Thoracic aorta (tissue), 2 donors: ENCODE measurements at places on chromosomes 7 and 10.

DNA sequence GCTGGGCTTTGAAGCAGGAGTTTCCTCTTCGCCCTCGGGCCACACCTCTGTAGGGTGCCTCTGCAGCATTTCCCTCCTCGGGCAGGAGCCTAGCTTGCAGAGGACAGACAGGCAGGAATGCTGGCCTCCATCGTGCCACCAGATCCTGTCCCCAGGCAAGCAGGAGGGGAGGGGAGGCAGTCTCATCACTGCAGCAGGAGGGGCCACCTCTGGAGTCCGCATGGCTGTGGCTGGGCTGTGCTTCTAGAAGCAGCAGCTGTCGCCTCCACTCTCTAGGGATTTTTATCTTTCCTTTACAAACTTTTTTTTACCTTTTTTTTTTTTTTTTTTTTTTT, 181.4 kb downstream of the CUX1 start:
- no peak for DNase-seq
- no peak overlapping the region for H3K4me3 ChIP-seq
- no peak overlapping the region for H3K27ac ChIP-seq
- H3K27me3 ChIP-seq: no peaks in the 10 kb centered on the region
- no peaks in the 10 kb centered on the region for H3K36me3 ChIP-seq
- H3K4me1 ChIP-seq: no peaks in the 10 kb centered on the region

- H3K36me3 ChIP-seq: peaks cover 74% of the 10 kb centered on the region
- H3K27me3 ChIP-seq: no peaks in the 10 kb centered on the region
- DNase-seq: no peak
- H3K4me3 ChIP-seq: no peak overlapping the region
These were observed 11.0 kb downstream of the FLNC start for GRCh38 chr7:128841171-128841690.

GRCh38 chr10:70333268-70333667, 49.2 kb downstream of the LRRC20 start:
- no peak for DNase-seq
- no peaks in the 10 kb centered on the region for H3K27me3 ChIP-seq
- peaks cover 19% of the 10 kb centered on the region for H3K4me1 ChIP-seq

- no peaks in the 10 kb centered on the region for H3K4me1 ChIP-seq
- no peaks in the 10 kb centered on the region for H3K36me3 ChIP-seq
- H3K4me3 ChIP-seq: no peak overlapping the region
- H3K27ac ChIP-seq: no peak overlapping the region
- H3K27me3 ChIP-seq: no peaks in the 10 kb centered on the region
These were observed 112.4 kb downstream of the ADCY1 start for GRCh38 chr7:45686441-45687184.

GRCh38 chr10:71638822-71639719, 80.5 kb downstream of the C10orf105 start:
- H3K4me3 ChIP-seq: no peak overlapping the region
- no peaks in the 10 kb centered on the region for H3K27me3 ChIP-seq
- H3K36me3 ChIP-seq: no peaks in the 10 kb centered on the region
- DNase-seq: no peak
- H3K4me1 ChIP-seq: no peaks in the 10 kb centered on the region

DNA sequence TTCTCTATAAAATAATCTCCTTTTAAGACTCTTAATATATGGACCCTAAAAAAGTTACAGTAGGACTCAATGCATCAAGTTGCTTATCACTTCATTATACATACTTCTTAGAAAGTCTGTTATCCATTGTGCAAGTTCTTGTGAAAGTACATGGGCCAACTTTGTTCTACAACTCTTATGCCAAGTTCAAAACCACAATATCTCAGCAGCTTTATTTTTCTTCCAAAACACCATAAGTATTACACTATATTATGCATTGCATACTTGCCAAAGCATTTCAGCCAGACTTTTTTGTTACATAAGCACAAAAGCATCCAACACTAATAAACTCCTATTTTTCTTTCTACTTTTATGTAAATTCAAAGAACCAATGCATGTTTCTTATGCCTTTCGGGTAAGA, 94.4 kb downstream of the AHR start:
- H3K36me3 ChIP-seq: no peaks in the 10 kb centered on the region
- DNase-seq: no peak
- H3K4me1 ChIP-seq: peaks cover 11% of the 10 kb centered on the region
- H3K4me3 ChIP-seq: no peak overlapping the region
- no peak overlapping the region for H3K27ac ChIP-seq

GRCh38 chr10:15202639-15203038, 34.1 kb upstream of the NMT2 start:
- no peak overlapping the region for H3K27ac ChIP-seq
- no peak for DNase-seq
- no peaks in the 10 kb centered on the region for H3K36me3 ChIP-seq
- no peaks in the 10 kb centered on the region for H3K27me3 ChIP-seq
- H3K4me1 ChIP-seq: no peaks in the 10 kb centered on the region

DNA sequence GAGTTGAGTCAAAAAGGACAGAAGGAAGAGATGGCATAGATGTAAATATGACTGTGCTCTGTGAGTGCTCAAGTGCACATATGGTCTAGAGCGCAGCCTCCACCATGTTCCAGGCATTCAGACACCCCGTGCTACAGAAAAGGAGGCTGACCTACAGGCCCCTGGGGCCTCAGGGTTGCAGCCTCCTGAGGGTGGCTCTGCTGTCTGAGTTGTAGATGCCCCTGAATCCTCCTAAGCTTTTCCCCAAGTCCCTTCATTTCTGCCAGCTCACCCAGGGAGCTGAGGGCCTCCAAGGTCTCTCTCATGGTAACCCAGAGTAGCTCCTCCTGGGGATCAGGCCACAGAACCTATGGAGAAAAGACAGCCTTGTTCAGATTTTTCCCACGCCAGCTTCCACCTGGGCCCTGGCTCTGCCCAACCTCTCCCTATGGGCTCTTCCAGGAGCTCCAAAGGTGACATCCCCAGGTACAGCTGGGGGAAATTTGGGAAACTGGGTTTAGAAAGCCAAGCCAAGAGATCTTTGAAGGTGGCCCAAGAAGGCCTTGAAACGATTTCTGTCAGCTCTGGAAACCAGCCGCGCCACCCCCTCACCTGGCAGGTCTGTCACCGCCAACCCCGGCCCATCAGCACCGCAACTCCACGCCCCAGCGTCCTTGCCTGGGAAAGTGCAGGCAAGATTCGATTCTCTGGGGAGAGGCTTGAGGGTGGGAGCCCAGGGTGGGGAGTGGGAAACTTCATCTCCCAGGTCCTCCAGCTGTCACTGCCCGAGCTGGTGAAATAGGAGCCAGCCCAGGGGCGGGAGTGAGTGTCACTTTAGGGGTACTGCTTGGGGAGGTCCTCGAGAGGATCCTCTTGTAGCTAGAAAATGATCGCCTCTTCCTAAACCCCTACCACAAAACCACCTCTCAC, 2.4 kb downstream of the ZNF467 start:
- H3K27ac ChIP-seq: no peak overlapping the region
- no peaks in the 10 kb centered on the region for H3K36me3 ChIP-seq
- DNase-seq: no peak
- H3K27me3 ChIP-seq: no peaks in the 10 kb centered on the region

- H3K36me3 ChIP-seq: no peaks in the 10 kb centered on the region
- H3K27ac ChIP-seq: no peak overlapping the region
- H3K4me3 ChIP-seq: no peak overlapping the region
- DNase-seq: no peak
These were observed 4.2 kb downstream of the TMEM248 start for GRCh38 chr7:66925255-66925654.

DNA sequence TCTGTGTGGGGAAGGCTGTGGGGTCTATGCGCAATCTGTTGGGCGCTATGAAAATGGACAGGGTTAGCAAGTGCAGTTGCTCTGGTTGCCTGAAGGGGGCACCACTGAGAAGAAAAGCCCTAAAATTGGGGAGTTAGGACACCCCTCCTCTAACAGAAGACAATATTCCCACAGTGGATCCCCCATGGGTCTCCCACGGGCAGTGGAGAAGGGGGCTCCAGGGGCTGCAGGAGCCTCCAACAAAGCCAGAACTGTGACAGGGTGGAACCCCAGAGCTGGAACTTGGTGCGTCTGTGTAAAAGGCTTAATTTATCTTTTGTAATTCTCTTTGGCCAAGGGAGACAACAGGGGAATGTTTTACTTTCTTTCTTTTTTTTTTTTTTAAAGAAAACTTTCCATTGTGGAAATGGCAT, 12.5 kb upstream of the COL13A1 start:
- no peaks in the 10 kb centered on the region for H3K36me3 ChIP-seq
- no peaks in the 10 kb centered on the region for H3K27me3 ChIP-seq
- no peak overlapping the region for H3K4me3 ChIP-seq
- H3K27ac ChIP-seq: peak overlapping the region; percentile 73
- peaks cover 10% of the 10 kb centered on the region for H3K4me1 ChIP-seq

DNA sequence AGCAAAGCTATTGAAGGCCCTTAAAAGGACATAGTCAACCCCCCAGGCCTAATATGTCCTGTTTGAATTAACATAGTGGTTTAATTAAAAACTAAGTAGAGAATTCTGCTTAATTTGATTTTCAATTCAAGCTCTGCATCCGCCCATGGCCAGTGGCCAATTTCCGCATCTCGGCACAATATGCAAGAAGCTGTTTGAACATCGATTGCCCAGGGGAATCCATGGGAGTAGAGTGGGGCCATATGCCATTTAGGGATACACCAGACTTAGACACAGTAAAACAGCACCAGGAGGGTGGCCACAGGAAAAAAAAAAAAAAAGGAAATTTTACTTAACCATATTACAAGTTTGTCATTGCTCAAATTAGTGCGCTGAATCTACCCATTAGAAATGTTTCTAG, 100.4 kb downstream of the LMBR1 start:
- peaks cover 3% of the 10 kb centered on the region for H3K36me3 ChIP-seq
- H3K27me3 ChIP-seq: no peaks in the 10 kb centered on the region
- no peak overlapping the region for H3K27ac ChIP-seq

DNA sequence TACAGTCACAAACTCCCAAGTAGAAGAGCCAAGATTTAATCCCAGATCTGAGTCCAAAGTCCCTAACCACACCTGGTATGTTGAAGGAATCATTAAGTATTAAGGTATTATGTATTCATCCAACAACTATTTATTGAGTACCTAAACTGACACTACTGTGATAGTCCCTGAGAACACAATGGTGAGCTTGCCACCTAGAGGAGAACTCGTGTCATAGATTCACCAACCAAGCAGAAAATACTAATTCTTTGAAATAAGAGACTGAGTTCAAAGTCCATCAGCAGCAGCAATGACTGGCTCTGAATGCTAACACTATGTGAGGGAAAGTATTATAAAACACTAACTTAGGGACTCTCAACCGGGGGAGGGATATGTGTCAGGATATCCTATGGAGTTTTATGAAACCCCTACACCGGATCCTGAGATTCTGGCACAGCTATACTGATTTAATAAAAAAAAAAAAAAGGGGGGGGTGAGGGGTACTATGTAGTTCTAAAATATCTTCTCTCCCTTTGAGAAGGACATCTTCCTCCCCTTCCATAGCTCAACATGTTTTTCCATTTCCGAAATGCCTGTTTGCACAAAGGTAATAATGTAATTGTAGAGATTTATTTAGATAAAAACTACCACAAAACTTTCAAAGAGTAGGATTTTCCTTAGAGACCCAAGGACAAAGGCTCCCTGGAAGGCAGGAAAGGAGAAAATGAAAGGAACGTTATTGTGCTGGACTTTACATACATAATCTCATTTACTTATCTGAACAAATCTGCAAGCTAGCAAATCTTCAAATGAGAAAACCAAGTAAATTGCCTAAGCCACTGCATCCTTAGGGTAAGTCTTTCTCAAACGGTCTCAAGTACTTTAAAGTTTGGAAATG, 1.6 kb downstream of the NCOA4 start:
- no peak for DNase-seq
- no peaks in the 10 kb centered on the region for H3K36me3 ChIP-seq
- peak overlapping the region; percentile 97 for H3K4me3 ChIP-seq
- H3K4me1 ChIP-seq: peaks cover 27% of the 10 kb centered on the region
- H3K27ac ChIP-seq: no peak overlapping the region
- H3K27me3 ChIP-seq: no peaks in the 10 kb centered on the region

DNA sequence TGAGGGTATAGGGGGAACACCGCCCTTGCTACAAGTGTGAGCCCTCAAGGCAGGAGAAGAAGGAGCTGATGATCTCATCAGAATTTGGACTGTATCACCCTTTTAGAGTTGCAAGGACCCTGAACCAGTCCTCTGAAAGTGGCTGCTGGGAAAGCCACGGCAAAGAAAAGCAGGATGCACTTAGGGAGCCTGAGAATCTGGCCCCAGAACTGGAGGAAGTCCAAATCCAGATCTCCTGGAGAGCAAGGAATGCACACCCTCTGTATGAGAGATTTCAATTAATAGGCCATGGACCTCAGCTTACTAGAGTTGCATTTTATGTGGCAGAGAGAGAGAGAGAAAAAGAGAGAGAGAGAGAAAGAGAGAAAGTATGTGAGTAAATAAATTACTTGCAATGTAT, 662.9 kb downstream of the CCSER2 start:
- no peak overlapping the region for H3K4me3 ChIP-seq
- H3K27ac ChIP-seq: no peak overlapping the region
- H3K27me3 ChIP-seq: no peaks in the 10 kb centered on the region
- H3K4me1 ChIP-seq: no peaks in the 10 kb centered on the region
- DNase-seq: no peak

GRCh38 chr7:26965724-26966123, 101.3 kb upstream of the SKAP2 start:
- DNase-seq: no peak
- no peak overlapping the region for H3K4me3 ChIP-seq
- H3K4me1 ChIP-seq: no peaks in the 10 kb centered on the region
- H3K36me3 ChIP-seq: no peaks in the 10 kb centered on the region

- no peak overlapping the region for H3K27ac ChIP-seq
- no peak overlapping the region for H3K4me3 ChIP-seq
- DNase-seq: no peak
- no peaks in the 10 kb centered on the region for H3K36me3 ChIP-seq
- H3K27me3 ChIP-seq: no peaks in the 10 kb centered on the region
- H3K4me1 ChIP-seq: no peaks in the 10 kb centered on the region
These were observed 61.6 kb upstream of the WDR11 start for GRCh38 chr10:120789303-120790203.

- no peak overlapping the region for H3K27ac ChIP-seq
- DNase-seq: no peak
- no peaks in the 10 kb centered on the region for H3K36me3 ChIP-seq
- H3K27me3 ChIP-seq: no peaks in the 10 kb centered on the region
- no peak overlapping the region for H3K4me3 ChIP-seq
These were observed 14.0 kb upstream of the IL6 start for GRCh38 chr7:22712999-22713398.

- peaks cover 11% of the 10 kb centered on the region for H3K4me1 ChIP-seq
- no peak overlapping the region for H3K27ac ChIP-seq
- DNase-seq: no peak
- no peaks in the 10 kb centered on the region for H3K36me3 ChIP-seq
- H3K4me3 ChIP-seq: no peak overlapping the region
These were observed 92.8 kb upstream of the TMEM168 start for GRCh38 chr7:112882991-112883390.

DNA sequence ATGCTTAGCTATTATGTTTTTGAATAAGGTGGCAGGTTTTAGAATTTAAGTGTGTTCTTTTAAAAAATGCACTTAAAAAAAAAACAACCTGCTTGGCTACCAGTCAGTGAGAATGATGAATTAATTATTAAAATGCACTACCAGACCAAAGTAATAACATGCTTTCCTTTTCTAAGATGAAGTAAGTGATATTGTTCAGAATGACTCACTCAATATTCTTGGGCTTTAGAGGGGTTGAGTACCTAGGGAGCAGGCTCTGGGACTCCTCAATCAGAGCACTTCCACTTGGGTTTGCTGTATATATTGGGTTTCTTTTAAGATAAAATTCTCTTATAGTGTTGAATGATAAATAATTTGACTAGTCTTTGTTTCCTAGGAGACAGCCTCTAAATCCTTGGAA, 8.6 kb downstream of the STAM start:
- no peaks in the 10 kb centered on the region for H3K27me3 ChIP-seq
- no peaks in the 10 kb centered on the region for H3K36me3 ChIP-seq
- no peak overlapping the region for H3K27ac ChIP-seq
- H3K4me1 ChIP-seq: peaks cover 62% of the 10 kb centered on the region
- no peak overlapping the region for H3K4me3 ChIP-seq

- no peak overlapping the region for H3K27ac ChIP-seq
- no peak for DNase-seq
- peaks cover 17% of the 10 kb centered on the region for H3K4me1 ChIP-seq
- no peaks in the 10 kb centered on the region for H3K27me3 ChIP-seq
- peaks cover 11% of the 10 kb centered on the region for H3K36me3 ChIP-seq
These were observed 190.1 kb downstream of the PRPF18 start for GRCh38 chr10:13776861-13777311.
